ENCODE measurements at places on chromosomes 2 and 18. TPM values are rescaled to one million over a fixed set of nuclear protein-coding genes. Genes with fewer than 3 reads are reported as not detected.

DNA sequence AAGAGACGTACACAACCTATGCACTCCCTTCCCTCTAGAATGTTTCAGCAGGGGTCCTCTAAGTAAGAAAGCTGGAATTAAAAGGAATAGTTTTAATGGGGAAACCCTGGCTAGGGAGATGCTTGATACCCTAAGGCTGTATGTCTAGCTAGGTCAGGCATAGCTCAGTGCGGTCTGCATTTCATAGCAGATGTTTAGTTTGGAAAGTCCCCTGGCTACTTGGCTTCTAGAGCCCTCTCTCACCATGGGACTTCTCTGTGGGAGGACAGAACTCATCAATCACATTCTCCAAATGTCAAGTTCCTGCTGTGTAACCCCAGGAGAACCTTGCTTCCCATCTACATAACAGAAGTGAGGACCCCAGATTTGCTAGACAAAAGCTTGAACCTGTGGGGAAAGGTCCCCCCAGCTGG lies 24.1 kb upstream of the ANXA4 start:
- DNase-seq: no peak

- DNase-seq: no peak
Observed at GRCh38 chr2:20173064-20173463, 51.9 kb downstream of the SDC1 start.

- DNase-seq: no peak
Observed at GRCh38 chr2:209687323-209687969, 84.2 kb upstream of the UNC80 start.

DNA sequence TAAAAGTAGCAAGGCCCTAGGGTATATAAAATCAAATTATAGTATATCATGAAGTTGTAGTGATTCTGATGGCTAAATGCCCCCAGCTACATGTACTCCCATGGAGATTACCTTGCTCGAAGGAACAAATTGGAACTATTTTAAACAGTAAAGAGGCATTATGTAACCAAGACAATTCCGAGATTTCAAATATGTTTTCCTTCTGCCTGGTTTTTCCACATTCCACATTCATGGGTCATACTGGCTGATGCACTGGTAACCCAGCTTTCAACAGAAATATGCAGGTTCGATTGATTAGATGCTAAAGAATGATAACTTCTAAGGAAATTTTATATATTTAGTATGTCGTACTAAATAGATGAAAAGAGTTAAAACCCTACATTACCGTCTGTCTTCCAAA lies 62.3 kb upstream of the MGAT4A start:
- no peak for DNase-seq

DNA sequence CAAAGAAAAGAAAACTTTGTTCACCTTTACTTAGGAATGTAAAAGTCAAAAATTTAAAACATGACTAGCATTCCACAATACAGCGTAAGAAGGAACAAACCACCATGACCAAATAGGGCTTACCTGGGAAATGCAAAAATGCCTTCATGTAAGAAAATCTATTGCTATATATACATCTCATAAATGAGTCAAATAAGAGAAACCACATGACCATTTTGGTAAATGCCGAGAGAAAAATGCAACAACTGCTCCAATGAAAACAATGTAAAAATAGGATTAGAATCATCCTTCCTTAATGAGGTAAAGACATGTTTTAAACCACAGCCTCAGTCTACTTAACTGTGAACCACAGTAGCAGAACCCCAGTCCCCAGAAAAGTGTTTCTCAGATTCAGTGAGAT lies 49.4 kb downstream of the TGOLN2 start:
- DNase-seq: peak; percentile 58

DNA sequence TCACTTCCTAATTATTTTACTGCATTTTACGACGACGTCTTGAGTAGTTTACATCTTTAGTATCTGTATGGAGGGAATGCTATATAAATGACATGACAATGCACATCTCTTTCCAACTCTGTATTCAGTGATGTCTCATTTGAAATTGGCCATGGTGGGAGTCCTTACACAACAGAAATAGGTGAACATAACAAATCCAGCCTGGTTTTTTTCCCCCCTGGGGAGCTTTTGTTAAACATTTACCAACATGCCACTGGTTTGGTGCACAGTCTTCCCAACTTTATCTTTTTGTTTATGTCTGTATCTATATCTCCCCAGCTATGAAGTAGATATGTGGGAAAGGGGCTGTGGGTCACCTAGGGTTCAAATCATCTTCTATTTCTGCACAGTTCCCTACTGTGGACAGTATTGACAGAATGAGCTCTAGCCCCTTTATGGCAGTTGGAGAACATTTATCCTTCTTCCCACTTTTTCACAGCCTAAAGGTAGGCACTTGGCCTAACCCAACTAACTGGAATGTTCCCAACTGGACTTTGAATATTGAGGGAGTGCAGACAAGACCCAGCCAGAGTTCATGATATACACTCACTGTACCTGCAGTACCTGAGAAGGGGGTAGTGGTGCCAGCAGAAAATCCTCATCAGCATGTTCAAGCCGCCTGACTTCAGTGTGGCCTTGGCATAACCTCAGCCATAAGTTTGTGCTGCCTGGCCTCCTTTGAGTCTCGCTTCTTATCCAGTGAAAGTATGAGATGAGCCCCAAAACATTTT lies 5.7 kb upstream of the RTKN start:
- DNase-seq: no peak

GRCh38 chr2:188979187-188980114 lies 5.3 kb downstream of the COL3A1 start:
- peak; percentile 65 for DNase-seq

- peak; percentile 12 for DNase-seq
Observed at GRCh38 chr2:86072271-86072858, 33.3 kb downstream of the POLR1A start.

GRCh38 chr2:149799013-149799705 lies 211.6 kb upstream of the MMADHC start:
- DNase-seq: peak; percentile 57

GRCh38 chr2:152452256-152452973 lies 117.4 kb downstream of the FMNL2 start:
- DNase-seq: no peak

The SLC66A3 gene
- total RNA-seq: 55.9 TPM

All from LHCN-M2 (cell line).